ENCODE measurements at places on chromosomes 6 and 20.

- no peak for DNase-seq
These were observed 351.3 kb downstream of the ZFAND3 start for GRCh38 chr6:38170666-38171355.

DNA sequence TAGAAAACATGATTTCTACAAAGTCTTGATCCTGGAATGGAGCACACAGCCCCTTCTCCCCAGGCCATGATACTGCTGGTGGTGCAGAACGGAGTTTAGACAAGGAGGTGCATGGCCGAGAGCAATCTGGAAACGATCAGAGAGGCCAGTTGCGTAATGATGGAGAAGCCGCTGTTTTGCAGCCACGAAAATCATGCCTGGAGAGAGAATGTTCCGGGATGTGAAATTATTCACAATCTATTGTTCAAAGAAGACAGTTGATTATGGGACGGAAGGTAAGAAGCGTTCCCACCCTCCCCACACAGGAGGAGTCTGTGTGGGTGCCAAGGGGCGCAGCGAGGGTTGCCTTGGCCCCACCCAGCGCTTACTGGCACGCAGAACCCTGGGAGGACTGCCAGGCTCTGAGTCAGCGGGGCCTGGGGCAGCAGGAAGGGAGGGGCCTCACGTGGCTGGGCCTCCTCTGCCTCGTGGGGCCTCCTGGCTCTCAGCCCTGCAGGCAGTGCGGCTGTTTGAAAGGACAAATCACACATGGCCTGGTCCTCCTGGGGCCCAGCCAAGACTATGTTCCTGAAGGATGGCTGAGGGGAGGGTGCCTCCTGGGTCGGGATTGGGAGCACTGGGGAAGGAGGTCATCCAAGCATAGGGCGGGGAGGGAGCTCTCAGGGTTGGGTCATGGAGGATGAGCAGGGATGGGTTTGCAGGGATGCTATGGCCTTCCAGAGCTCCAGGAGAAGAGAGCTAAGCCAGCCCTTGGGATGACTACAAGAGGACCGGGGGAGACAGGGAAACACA, 8.7 kb upstream of the AP5S1 start:
- peak; percentile 98 for DNase-seq

- DNase-seq: no peak
These were observed 731.6 kb upstream of the MMS22L start for GRCh38 chr6:98014442-98015201.

GRCh38 chr6:53066077-53066417, 843 bp downstream of the FBXO9 start:
- DNase-seq: peak; percentile 64

DNA sequence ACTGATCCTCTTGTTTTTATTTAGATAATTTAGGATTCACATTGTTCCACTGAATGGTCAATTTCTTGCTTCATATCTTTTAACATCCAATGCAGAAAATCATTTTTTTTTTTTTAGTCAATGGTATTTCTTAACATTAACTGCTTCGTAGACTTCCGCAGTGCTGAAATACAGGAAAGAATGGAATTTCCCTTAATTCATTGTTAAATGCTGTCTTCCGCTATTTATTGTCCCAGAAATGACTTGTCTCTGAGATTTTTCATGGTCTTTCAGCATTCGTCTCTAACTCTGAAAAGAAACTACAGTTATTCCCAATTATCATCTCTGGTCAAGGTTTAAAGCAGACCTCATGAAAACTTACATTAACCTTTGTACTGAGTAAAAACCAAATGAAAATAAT, 1029.1 kb upstream of the MANEA start:
- DNase-seq: no peak

GRCh38 chr6:153862139-153862538, 176.9 kb upstream of the OPRM1 start:
- no peak for DNase-seq

GRCh38 chr6:119283979-119284545, 65.5 kb downstream of the MAN1A1 start:
- no peak for DNase-seq

- no peak for DNase-seq
These were observed 97.2 kb downstream of the TMEM242 start for GRCh38 chr6:157226026-157226625.

DNA sequence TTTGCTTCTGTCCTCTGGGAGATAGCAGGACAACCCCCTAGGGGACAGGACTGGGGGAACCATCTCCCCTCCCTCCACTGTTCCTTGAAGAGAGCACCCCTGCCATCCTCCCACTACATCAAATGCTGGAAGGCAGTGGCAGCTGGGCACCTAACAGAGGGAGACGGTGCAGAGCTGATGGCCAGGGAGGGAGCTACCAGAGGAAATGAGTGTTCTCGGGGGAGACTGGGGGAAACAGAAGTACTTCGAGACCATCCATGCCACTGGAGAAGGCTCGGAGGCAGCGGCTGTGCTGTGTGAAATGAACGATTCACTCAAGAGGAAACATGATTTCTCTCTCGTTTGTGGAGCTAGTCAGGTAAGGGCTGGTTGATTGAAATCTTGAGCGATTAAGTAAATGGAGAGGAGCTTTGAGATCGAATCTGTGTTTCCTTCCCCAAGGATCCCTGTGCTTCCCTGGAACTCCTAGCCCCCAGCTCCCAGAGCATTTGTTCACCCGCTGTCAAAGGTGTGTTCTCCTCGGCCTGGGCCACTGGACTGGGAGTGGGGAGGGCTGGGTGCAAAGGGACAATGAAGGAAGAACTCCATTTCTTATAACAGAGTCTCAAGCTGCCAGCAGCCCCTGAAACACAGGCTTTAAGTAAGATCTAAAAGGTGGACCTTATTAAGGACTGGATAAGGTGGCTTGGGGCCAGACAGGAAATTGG, 261.3 kb upstream of the MOCS1 start:
- DNase-seq: no peak

DNA sequence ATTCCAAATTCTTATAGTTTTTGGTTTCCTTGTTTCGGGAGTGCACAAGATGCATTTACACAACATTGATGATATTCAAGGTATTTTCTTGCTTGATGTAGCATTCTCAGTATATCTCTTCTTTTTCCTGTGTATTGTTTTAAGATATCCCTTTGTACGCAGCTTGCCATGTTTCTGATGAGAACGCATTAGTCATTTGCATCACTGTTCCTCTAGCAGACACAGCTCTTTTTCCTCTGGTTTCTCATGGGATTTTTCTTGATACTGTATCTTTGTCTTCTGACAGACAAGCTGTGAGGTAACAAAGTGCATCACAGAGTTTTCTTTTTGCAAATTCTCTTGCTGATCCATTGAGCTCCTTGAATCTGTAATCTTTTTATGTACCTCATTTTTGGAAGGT, 146.4 kb downstream of the SLC22A3 start:
- DNase-seq: no peak

GRCh38 chr6:106555767-106556166, 73.5 kb downstream of the RTN4IP1 start:
- DNase-seq: no peak

- DNase-seq: no peak
These were observed 120.9 kb downstream of the ANKRD60 start for GRCh38 chr20:58107533-58107932.

GRCh38 chr20:33770005-33770404, 38.2 kb downstream of the ZNF341 start:
- no peak for DNase-seq

Measured in femur (tissue), 1 donor.